ENCODE measurements at places on chromosomes 6 and 20.

DNA sequence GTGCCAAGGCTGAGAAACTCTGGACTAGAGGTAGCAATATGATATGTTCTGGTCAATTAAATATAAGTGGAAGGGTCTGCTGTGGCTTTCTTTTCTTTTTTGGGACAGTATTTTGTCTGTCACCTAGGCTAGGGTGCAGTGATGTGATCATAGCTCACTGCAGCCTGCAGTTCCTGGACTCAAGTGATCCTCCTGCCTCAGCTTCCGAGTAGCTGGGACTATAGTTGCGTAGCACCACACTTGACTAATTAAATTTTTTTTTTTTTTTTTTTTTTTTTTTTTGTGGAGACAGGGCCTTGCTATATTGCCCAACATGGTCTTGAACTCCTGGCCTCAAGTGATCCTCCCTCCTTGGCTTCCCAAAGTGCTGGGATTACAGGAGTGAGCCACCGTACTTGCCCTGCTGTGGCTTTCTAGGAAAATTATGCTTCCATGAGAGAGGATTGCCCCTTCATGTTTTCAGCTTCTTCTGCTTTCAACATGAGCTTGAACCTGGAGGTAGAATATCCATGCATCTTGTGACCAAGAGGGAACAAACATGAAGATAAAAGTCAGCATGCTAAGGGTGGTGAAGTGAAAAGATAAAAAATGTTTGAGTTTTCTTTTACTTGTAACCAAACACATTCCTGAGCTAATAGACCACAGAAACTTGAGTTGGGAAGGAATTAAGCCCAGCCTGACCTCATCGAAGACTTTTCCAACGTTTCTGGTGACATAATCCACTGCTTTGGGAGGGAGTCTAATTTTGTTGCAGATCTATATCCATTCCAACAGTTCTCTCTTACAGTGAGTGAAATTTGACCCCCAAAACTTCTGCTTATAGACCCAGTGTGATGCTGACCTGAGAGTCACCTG lies 75.1 kb downstream of the CARMIL1 start:
- peak; percentile 11 for ATAC-seq

DNA sequence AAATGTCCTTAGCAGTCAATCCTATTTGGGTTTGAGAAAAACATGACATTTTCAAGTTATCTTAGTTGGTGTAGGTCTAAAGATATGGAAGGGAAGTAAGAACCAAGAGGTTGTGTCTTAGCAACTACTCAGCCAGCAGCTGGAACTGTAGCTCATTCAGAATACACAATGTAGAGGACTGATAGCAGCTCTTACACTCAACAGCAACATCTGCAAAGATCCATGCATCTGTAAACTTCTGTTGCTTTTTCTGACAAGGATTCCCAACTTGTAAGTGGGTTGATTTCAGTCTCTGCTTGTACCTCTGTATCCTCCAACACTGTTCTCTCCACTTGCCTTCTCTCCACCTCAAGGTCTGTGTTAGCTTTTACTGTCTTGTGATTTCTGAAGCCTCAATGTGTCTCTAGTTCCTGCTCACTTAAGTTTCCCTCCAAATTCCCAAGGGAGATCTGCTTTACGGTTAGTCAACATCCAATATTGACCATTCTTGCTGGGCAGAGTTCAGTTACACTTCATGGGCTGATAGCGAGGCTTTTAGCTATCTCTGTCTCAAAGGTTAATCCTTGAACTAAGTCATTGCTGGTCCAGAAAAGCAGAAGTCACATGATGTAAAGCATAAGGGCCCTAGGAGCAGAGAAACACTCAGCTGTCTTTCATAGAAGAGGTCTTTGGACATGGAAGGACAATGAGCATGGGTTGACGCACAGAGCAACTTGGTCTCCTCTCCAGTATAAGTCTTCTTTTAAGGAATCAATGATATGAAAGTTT lies 71.6 kb upstream of the LGSN start:
- ATAC-seq: no peak

DNA sequence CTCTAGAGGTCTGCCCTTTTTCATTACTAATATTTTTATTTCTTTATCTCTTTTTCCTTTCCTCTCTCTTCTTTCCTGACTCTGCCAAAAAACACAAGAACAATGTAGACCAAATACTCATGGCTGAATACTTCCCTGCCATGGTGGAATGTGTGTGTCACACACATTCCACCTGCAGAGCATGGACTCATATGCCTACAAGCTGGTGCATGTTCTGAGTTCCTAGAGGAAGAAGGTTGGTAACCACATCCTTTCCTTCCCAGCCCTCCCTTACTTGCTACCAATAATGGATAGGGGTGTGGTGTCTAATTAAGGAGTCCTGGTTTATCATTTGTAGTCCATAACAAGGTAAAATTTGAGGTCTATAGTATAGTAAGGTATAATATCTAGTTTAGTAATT lies 15.2 kb upstream of the CST9L start:
- ATAC-seq: no peak

- ATAC-seq: no peak
Measured at GRCh38 chr20:56861590-56861989, 232.5 kb downstream of the TFAP2C start.

GRCh38 chr6:56424542-56425083 lies 177.2 kb upstream of the COL21A1 start:
- ATAC-seq: no peak

DNA sequence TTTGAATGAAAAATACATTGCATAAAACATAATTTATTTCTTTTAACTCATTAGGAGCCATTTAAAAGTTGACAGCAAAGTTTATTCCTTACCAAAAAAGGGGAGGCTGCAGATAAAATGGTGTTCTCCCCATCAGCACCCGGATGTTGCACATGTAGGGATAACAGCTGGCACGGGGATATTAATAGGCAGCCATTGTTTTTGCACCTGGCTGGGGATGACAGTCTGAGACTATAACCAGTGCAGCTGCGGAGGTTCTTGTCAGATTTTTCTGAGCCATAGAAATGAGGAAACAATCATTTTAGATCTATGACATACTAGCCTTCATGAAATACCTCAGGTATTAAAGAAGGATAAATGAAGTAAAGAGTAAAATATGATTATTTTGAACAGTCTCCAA lies 20.1 kb upstream of the HECA start:
- ATAC-seq: no peak

DNA sequence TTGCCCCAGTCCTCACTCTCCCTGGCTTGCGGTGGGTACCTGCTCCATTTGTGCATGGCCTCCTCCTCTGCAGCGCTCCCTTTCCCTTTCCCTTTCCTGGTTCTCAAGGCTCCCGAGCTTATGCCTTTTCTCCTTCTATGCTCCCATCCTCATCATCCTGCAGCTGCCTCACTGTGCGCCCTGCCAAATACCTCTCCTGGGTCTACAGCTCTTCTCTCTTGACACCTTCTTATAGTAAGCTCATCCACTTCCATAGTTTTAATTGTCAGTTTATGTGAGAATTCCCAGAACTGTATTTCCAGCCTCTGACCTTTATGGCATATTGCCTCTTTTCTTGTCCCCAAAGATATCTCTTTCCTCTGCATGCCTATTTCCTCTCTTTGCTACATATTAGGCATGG lies 5.9 kb downstream of the ADGRF5 start:
- ATAC-seq: no peak

GRCh38 chr6:108120311-108120710 lies 45.5 kb upstream of the NR2E1 start:
- no peak for ATAC-seq

GRCh38 chr6:50120300-50120699 lies 70.6 kb upstream of the DEFB112 start:
- ATAC-seq: no peak

- no peak for ATAC-seq
Measured at GRCh38 chr6:55397986-55398385, 70.7 kb downstream of the GFRAL start.

DNA sequence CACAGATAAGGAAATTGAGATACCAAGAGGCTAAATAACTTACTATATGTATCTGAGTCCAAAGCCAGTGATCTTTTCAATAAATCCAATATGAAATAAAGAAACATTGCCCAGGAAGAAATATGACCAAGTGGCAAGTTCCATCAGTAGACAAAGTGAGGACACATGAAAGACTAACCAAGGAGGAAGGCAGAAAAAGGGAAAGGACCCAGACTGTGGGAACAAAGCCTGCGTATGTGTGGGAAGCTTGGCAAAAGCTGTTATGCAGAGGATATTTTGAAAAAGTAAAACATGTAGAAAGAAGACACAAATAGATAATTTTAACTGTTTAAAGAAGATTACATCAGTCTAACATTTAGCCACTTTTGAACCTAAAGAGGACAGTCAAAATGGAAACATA lies 264.4 kb upstream of the PRDM1 start:
- no peak for ATAC-seq
